ENCODE measurements at places on chromosomes 3 and 15.

GRCh38 chr3:110099711-110100110 lies 762.4 kb upstream of the DPPA4 start:
- no peak for DNase-seq

- no peak for DNase-seq
Observed at GRCh38 chr3:124107104-124107890, 115.4 kb upstream of the ROPN1 start.

DNA sequence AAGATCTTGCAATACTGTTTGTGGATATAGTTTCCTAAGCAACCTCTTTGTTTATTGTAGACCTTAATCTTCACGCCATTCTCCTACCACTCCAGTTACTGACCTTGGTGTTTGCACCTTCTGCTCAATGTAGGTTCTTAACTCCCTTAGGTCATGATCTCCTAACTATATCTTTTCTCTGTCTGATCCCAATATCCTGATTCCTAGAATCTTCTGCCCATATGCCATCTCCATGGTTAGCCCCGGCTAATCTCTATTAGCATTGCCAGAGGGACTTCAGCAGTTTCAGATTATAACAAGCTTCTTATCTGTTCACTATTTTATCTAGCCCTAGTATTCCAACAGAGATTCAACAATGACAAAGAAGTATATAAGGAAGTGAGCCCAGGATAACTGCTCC lies 64.9 kb downstream of the IMPG2 start:
- DNase-seq = no peak

DNA sequence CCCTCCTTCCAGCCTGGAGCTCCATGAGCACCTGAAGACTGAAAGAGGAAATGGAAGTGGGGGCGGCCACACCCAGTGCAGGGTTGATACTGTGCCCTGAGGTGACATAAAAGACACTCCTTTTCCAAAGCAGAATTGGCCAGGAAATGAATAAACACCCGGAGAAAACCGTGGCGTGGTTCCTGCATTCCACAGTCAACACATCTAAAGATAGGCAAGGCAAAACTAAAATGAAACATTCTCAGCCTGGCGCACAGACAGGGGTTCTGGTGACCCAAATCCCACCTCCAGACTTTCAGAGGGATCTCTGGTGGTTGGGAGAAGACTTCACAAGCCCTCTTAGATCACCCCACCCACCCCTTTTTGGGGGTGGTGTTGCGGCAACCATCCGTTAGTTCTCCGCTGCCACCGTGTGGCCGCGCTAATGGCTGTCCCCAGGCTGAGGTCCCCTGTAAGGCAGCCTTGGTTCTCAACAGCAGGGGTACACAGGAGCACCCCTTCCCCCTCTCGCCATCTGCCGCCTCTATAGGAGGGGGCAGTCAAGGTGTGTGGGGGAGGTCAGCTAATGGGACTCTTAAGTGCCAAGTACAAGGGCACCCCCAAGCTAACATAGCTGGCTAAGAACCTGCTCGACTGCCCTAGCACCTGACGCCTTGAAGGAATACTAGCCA lies 2.5 kb upstream of the MST1R start:
- peak; percentile 69 for DNase-seq

All from H9 (cell line).